Effector memory CD4-positive, alpha-beta T cell (primary cell): ENCODE measurements at places on chromosomes 16 and 17.

DNA sequence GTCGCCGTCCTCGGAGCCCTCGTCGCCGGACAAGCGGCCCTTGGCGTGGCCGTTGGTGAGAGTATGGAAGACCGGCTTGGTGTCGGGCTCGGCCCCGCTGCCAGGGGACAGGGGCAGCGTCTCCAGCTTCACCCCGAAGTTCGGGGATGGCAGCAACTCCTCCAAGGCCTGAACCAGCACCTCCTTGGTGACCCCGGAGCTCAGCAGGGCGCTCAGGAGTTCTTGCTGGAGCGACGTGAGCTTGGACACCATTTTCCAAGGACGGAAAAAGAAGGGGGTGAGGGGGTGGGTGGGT is 279 bp downstream of the HNF1B start:
- DNase-seq, result no peak

- DNase-seq, result no peak
These were observed 23.0 kb downstream of the JPH3 start for GRCh38 chr16:87625241-87625797.

DNA sequence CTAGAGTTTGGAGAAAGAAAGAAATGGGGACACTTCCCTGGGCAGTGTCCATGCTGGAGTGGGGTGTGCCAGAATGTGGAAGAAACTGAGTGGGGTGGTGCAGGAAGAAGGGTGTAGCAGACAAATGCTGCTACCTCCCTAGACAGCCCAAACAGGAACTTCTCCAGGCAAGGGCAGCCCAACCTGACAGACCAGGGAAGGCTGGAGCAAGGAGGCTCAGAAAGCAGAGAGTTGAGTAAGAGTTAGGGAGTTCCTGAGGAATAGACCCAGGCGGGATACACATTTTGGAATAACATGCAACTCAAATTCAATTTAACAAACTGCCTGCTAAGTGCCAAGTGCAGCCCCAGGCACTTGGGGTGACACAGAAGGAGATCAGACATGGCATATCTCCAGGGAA is 1.0 kb upstream of the MYO18A start:
- DNase-seq, result no peak

DNA sequence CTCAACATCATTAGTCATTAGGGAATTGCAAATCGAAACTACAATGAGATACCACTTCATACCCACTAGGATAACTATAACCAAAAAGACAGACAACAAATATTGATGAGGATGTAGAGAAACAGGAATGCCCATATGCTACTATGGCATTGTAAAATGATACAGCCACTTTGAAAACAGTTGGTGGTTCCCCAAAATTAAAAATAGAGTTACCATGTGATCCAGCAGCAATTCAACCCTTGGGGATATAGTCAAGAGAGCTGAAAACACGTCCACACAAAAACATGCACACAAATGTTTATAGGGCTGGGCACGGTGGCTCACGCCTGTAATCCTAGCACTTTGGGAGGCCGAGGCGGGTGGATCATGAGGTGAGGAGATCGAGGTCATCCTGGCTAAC is 10.0 kb upstream of the PECAM1 start:
- no peak for DNase-seq

- DNase-seq, result peak; percentile 45
These were observed 2.4 kb upstream of the ALOXE3 start for GRCh38 chr17:8120520-8121406.

DNA sequence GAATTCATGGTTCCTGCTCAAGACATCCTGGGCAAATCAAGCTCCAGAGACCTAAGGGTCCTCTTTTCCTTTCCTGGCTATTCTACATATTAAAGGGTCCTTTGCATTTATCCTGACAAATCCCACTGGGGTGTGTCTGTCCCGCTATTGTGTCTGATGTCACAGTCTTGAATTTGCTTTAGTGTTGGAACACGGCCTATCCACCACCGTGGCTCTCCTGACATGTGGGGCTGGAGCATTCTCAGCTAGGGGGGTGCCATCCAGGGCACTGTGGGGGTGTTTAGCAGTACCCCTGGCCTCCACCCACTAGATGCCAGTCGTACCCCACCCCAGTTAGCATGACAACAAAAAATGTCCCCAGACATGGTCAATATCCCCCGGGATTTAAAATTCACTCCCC is 92.9 kb downstream of the IRF8 start:
- no peak for DNase-seq

DNA sequence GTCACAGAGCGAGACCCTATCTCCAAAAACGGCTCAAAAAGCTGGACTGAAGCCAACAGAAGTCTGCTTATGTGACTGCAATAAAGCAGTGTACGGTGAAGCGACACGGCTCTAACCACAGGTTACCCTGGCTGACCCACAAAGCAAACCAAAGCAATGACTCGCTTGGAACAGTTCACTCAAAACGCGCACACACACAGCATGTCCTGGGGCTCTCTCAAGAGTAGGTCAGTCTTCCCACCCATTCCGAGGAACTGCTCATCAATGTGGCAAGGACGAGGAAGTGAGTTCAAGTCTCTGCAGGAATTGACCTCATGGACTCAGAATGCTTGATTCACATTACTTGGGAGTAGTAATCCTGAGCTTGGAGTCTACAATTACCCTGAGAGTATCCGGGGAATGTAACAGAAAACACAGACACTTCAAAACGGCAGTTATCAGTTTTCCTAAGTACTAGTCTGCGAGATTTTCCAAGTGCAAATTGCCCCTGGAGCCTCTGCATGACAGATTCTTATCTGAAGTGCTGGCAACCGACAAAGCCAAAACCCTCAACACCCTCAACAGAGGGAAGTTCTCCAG is 25.4 kb downstream of the PELP1 start:
- DNase-seq, result no peak

GRCh38 chr17:80080081-80080480 is 21.3 kb upstream of the GAA start:
- DNase-seq, result no peak

DNA sequence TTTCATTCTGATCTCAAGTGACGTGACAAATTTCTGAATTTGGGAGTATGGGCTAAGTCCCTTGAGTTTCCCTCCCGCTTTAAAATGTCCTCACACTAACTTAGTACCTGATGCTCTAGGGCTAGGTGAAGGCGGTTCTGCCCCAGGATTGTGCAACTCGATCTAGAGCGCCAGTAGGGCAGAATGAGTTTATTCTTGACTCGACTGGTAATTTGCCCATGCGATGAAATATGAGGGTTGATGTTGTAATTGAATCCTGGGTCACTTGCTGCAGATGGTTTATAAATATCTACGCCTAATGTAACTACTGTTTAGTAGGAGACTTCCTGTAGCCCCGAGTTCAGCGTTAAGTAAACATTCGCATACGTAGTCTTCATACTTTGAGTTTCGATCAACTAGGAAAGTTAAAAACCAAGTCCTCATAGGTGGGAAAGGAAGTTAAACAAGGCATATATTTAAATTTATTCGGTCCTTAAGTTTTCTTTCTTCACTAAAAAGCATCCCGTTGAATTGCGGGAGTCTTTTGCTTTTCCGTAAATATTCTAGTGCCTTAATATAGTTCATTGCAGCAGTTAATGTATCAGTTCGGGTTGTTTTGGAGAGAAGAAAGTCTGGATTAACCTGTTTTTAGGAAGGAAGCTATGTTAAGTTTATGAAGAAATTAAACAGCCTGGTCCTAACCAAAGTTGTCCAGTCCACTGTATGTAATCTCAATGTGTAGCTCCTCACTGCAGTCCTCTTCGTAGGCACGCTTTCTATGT is 1.6 kb downstream of the CTCF start:
- no peak for DNase-seq

DNA sequence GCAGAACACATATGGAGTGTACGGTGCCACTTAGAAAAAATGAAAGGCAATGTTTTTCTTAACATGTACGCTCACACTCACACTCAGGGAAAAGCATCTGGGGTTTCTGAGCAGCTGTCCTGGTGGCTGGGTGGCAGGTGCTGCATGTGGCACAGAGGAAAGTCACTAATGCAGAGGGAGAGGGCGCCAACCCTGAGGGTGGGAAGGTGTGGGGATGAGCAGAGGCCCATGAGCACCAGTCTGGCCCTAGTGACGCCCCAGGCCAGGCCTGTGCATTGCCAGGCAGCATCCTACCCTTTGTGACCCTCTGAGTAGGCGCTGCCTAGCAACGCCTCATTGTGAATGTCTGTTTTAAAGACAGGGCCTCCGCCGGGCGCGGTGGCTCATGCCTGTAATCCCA is 19.1 kb upstream of the LCMT1 start:
- no peak for DNase-seq

DNA sequence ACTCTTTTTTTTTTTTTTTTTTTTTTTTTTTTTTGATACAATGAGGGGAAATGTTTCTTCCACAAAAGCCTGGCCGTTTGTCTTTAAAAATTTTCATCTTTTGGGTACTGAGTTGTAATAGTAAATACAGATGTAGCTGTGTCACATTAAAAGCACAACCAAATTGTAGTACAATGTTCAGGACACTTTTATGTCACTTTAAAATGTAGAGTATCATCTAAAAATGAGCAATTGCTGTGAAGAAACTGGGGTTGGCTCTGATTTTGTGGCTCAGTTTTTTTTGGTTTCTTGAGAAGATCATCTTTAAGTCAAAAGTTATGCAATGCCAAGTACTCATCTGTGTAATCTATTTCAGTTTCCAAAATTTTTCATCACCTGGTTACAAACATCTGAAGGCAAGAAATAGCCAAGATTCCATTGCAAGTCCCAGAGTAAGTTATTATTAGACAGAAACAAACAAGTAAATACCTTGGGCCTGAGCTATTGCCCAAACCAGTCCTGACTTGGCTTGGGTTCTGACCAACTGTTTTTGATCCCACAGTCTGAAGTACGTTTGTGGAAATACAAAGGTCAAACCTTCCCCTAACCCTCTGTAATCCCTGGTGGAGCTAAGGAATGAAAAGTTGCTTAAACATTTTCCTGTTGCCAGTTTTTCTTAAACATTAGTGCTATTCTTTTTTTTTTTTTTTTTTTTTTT is 717.2 kb downstream of the WWOX start:
- no peak for DNase-seq

GRCh38 chr17:81863833-81864768 is 3.8 kb upstream of the P4HB start:
- DNase-seq, result no peak

DNA sequence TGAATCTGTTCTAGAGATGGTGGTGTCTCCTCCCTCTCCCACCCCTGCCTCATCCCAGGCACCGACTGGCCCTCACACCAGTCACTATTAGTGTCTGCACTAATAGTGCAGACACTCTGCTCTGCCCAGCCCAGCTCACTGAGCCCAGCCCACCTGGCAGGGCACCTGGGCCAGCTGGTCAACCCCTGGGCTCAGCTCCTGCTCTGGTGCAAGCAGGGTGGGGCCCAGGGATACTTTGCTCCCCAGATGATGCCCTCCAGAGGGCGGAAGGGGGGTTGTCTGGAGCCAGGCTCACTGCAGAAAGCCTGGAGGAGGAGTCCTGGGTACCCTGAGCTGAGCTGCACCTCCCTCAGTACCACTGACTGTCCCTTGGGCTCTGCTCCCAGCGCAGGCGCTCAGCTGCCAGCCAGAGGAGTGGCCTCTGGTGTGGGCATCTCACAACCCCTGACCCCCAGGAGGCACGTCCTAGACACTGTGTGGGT is 14.5 kb downstream of the RAB11FIP4 start:
- no peak for DNase-seq

GRCh38 chr17:62741290-62741689 is 66.8 kb downstream of the MARCHF10 start:
- DNase-seq, result no peak

GRCh38 chr17:80252871-80253270 is 7.8 kb upstream of the RNF213 start:
- DNase-seq, result peak; percentile 72

DNA sequence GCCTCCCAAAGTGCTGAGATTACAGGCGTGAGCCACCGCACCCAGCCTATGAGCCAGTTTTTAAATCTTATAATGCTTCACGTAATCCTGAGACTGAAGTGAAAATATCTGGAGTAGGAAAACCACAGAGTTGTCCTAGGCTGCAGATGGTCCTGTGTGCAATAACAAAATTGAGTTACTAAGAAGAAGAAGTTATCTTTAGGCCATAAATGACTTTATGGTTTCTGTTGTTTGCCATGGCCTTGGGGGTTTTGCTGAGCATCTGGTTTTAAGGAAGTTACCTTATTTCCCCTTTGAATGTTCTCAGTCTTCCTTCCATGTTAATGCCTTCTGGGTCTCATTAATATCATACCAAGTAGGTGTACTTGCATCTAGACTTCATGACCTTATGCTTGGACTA is 16.5 kb downstream of the NMT1 start:
- DNase-seq, result no peak

GRCh38 chr17:74859459-74860228 is at the start of gene GRIN2C:
Gene GRIN2C, minus strand, starts transcription at chr17:74859885. Its CDS starts 4,793 bp downstream, at chr17:74855092.
- DNase-seq, result no peak

DNA sequence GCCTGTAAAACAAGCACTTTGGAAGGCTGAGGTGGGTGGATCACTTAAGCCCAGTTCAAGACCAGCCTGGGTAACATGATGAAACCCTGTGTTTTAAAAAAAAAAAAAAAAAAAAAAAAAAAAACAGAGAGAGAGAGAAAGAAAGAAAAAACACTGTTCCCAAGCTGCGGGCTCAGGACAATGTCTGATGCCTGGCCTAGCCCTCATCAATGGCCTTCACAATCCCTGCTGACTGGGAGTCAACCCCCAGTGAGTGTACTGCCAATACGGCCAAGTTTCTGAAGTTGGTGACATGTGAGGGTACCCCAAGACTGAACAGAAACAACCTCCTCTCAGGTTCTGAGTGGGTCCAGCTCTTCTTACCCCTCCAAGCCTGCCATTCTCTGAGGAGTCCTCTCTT is 116.5 kb downstream of the ZNF778 start:
- DNase-seq, result no peak

DNA sequence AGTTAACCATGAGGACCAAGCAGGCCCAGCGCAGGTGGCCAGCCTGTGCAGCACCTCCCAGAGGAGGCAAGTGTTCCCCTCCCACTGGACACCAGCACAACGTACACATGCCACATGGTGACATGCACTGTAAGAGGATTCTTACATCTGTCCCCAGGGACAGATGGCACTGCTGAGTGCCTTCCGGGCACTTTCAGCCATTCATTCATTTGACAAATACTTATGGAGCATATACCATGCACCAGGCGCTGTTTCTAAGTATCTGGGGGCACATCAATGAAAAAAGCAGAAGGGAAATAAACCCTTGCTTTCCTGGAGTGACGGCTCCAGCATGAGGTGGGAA is 79.6 kb downstream of the GAS7 start:
- DNase-seq, result no peak

DNA sequence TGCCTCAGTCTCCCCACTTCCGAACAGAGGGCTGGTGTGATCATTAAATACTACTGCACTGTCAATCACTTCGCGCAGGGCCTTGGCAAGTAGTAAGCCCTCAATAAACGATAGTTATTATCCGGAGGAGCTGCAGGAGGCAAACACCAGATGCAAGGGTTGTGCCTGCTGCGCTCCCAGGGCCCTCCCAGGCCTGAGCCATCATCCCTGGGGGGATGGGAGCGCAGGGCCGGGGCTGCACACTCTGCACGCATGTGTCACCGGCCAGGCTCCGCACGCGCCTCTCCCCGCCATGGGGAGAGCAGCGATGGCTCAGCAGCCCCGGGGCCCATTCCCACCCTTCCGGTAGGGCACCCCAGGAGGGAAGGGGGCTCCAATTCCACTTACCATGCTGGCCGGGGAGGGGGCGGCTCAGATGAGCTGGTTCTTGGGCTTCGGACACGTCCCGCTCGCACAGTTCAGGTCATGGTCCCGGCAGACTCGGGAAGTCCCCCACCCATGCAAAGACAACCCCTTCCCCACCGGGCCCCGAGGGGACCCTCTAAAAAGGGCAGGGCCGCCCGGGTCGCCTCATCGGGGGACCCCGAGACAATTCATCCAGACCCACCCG is 681 bp downstream of the XPO6 start:
- DNase-seq, result peak; percentile 37

- DNase-seq, result no peak
These were observed 8.9 kb upstream of the C16orf74 start for GRCh38 chr16:85759631-85760419.

- no peak for DNase-seq
These were observed 128.4 kb upstream of the TNRC6C start for GRCh38 chr17:77829843-77830799.
